T-helper 1 cell (primary cell): ENCODE measurements at places on chromosomes 2 and 18.
A peak's percentile ranks its signal among the peaks of the same experiment; 100 is the strongest.

- DNase-seq = peak; percentile 15
These were observed 42.4 kb downstream of the HK2 start for GRCh38 chr2:74876081-74876886.

DNA sequence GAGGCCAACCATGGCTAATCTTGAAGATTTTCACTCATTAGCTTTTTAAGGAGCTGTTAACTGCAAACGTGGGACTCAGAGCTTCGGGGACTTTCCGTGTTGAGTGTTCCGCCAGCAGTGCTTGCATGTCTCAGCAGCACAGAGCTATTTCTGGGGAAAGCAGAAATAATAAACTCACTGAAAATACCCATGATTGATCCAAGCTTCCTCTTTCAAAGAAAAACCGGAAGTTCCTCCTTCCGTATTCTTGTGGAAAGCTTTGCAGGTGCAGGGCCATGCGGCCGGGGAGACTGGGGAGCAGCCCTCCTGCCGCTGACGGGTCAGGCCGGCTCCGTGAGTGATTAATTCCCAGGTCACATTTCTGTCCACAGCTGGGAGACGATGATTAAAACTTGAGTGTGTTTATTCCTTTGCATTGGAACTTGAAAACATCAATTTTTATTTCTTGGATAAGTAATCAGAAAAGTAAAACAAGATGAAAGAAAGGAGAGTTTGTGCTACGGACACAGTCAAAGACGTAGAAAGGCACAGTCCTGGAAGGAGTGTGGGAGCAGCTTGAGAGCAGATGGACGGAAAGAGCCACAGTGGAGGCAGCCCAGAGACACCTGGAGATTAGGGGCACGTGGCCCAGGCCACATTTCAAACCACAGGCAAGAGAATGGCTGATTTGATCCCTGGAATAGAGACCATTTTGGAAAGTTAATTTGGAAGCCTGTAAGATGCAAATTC lies 54.2 kb upstream of the CTDP1 start:
- DNase-seq = no peak

DNA sequence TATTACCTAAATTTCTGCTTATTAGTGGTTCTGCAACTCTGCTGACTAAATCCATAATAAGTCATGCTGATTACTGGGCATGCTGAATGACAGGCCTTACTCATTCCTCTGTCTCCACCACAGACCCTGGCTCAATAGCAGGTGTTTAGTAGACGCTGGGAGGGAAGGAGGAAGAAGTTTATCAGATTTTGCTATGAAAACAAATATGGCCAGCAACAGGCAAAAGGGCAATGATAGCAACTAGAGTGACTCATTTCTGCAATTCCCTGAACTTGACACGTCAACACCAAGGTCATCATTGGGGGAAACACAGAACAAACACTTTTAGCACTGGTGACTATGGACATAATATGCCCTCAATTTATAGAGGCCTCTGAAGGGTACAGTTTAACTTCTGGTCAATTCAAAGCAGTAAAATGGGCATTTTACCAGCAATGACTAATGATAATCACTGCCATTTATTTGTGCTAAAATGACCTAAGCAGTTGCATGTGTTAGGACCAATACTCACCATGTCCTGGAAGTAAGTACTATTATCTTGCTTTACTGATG lies 35.2 kb downstream of the TMEM163 start:
- DNase-seq = no peak

DNA sequence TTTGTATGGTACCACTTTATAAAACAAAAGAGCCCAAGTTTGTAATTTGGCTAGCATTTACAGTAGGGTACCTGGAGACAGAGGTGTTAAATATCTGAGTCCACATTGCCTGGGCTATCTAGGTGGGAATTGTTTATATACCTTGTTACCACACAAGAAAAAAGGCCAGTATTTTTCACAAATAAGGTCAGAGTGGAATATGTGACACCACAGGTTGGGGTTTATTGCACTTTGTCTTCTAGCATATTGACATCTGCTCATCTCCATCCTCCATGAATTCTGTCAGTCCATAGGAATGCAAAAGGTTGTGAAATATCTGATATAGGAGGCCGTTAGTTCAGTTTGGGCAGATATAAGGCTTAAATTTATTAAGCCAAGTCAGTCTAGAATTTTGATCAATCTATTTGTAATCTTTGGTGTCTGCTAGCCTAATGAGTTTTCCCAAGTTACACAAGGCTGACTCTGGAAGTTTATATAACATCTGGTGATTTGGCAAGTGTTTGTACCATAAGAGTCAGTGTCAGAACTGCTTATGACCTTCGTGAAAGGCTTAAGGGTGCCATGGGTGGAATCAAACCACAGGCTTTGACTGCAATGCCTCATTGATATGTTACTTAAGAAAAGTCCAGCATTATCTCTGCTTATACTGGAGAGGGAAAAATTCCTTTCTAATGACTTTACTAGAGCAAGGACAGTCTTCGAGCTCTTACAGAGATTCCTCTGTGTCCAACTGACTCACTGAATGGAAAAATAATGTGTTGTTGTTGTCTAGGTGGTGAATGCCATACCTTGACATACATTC lies 11.3 kb upstream of the DPP4 start:
- DNase-seq = no peak

GRCh38 chr18:80157708-80158343 lies 48.8 kb downstream of the ADNP2 start:
- DNase-seq = no peak

DNA sequence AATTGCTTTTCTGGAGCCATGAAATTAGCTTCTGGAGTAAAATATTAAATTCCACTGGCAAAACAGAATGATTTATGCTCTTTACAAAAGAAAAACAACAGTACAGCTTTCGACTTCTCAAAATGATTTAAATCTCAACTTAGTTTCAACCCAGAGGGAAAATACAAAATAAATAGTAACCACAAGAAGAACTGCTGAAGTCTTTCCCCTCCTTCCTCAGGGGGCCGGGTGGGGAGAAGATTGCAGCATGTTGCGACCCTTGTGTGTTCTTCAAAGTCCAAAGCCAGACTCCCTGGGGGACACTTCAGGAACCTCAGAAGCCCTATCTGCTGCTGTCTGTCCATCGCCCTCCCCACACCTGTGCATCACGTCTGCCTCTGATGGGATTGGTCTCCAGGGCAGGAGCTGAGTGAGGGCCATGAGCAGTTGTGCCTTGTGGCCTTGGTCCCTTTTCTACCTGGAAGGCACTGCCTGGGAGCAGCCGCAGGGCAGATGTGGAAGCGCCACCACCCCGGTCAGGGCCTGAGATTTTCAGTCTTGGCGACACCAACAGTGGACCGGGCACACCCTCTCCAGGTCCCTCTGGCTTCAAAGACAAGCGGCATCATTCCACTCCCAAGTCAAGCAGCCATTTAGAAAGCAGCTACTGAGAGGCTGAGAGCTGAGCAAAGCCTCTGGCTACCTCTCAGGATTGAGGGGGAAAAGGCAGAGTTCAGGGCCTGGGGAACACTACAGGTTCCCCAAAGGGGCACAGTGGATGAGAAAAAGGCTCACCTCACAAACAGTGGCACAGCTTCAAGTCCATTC lies 210.1 kb upstream of the RAB6C start:
- no peak for DNase-seq

DNA sequence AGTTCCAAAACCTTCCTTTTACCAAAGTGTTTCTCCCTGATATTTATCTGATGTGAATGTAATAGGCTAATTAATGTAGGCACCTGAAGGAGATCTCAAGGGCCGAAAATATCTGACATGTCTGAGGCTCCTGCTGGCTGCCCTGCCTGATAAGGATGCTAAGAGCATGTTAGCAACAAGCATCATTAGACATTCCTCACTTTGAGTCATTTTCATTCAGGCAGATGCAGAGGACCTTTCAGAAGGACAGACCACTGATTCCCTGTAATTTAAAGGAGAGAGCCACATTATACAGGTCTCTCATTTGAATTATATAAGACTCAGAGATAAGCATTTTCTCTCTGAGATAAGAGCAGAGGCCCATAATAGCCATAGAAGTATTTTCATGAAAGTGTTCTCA lies 222.4 kb upstream of the NCKAP5 start:
- no peak for DNase-seq

DNA sequence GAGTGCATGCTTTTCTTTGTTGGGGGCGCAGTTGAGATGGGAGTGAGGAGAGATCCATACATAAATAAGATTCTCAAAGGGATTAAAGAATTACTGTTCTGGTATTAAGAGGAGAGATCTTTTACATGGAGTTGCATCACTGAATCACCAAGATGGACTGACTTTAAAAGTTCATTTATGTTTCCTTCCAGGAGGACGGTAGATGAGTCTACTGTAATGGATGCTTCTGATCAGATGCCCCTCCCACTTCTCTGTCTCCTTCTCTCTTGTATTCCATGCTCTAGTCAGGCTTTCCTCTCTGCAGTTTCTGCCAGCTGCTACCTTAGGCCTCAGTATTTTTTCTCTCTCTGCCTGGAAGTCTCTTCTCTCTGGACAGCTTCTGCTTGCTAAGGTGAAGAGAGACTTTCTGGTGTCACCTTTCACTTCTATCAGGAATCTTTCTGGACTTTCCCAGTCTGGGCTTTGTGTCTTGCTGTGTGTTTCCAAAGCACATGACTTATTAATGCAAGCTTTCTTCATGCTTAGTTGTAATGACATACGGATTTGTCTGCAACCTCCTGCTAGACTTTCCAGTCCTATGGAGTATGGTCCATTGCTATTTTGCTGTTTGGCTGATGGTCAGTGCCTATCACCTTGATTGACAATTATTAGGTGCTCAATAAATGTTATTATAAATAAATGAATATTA lies 23.6 kb downstream of the FAM171B start:
- no peak for DNase-seq

- DNase-seq = peak; percentile 32
These were observed 463 bp downstream of the PPP1CB start for GRCh38 chr2:28751956-28752630.

DNA sequence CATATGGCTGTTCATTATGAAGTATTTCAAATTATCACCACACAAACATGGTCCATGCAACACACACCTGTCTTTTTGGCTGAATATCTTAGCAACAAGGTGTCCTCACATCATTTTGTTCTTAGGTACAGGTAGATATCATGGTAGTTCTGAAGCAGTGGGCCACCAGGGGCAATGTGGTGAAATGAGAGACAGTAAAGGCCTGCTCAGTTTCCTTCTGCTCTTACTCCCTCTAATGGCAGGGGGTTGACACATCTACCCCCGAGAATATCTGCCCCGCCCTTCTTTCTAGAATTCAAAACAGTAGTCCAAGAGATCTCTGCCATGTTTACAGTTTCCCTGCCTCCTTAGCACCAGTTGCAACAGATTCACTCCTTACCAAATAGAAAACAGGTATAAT lies 147.0 kb upstream of the KLHL14 start:
- no peak for DNase-seq

GRCh38 chr2:202883987-202884675 lies 12.6 kb upstream of the ICA1L start:
- DNase-seq = no peak

DNA sequence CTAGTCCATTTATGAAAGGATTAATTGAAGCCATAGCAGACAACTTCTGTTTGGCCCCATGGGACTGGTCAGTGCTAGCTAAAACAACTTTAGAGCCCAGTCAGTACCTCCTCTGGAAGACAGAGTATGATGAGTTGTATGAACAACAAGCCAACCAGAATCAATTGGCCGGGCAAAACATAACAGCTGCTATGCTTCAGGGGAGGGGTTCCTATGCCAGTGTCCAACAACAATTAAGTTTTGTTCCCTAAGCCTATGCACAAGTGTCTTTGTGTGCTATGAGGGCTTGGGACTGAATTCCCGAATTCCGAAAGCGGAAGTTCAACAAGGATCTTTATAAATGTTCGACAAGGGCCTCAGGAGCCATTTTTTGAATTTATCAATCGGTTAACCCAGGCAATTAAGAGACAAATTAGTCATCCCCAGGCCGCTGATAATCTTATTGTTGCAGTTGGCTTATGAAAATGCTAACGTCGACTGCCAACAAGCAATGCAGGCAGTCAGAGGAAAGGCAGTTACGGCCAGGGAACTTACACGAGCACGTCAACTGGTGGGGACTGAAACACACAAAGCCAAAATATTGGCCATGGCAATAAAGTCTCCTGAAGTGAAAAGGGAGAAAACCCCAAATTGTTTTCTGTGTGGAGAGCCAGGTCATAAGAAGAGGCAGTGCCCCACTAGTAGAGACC lies 57.9 kb downstream of the ZNF638 start:
- DNase-seq = no peak

GRCh38 chr2:20583425-20583881 lies 67.4 kb downstream of the HS1BP3 start:
- DNase-seq = no peak

DNA sequence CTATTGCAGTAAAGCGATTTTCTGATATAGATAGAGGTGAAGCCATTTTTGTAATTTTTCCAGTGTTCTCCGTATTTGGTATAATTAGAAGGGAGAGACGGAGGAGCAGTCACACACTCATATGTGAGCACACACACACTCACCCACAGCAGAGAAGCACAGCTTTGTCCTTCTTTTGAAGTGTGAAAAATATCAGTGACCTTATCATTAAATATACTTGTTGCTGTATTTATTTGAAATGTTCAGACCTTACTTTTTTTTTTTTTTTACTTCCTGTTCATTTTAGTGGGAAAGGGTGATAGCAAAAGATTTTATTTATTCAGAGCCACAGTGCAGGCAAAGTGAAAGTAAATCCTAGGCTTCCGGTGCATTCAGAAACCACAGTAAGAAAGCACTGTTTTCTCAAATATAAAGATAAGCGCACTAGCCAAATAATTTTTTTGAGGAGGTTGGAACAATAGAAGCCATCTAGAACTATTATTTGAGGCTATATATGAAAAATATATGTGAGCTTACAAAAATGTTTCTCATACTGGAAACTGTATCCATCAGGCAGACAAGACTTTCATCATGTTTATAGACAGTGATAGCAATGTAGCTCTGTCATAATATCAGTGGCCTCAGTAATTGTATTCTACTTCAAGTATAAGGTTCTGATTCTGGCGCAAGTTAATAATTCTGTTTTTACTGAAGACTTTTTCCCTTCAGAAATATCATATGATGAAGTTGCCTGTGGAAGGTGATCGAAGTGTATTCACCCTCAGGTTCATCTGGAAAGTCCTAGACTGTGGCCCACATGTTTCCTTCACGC lies 37.2 kb downstream of the TSHZ1 start:
- DNase-seq = no peak

GRCh38 chr2:61326423-61326822 lies 144.5 kb downstream of the USP34 start:
- DNase-seq = no peak

DNA sequence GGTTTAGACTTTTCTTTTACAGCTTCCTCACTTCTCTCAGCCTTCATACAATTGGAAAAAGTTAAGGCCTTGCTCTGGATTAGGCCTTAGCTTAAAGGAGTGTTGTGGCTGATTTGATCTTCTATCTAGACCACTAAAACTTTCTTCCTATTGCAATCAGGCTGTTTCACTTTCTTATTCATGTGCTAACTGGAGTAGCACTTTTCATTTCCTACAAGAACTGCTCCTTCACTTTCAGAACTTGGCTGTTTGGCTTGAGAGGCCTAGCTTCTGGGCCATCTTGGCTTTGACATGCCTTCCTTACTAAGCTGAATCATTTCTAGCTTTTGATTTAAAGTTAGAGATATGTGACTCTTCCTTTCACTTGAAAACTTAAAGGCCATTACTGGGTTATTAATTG lies 114.3 kb downstream of the ARHGEF4 start:
- DNase-seq = no peak

GRCh38 chr2:210673117-210673516 lies 116.7 kb downstream of the CPS1 start:
- DNase-seq = no peak

GRCh38 chr2:120902592-120902991 lies 166.9 kb downstream of the GLI2 start:
- DNase-seq = no peak
